ENCODE measurements at places on chromosomes 13 and 19.

DNA sequence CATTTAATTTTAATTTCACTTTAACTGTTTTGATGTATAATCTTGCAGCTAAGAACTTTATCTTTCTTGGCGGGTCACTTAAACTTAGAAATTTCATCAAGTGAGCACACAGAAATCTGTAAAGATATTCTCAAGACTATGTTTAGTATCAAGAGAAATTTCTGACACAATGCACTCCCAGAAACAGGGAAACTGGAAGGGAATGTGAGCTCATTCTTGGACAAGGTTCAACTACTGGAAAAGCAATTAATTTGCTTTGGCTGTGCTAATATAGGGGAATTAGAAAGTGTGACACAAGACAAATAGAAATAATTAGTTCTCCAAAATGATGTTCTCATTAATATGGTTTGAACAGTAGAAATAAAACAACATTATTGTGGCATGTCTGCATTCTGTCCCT lies 402.3 kb downstream of the DACH1 start:
- no peak for DNase-seq

DNA sequence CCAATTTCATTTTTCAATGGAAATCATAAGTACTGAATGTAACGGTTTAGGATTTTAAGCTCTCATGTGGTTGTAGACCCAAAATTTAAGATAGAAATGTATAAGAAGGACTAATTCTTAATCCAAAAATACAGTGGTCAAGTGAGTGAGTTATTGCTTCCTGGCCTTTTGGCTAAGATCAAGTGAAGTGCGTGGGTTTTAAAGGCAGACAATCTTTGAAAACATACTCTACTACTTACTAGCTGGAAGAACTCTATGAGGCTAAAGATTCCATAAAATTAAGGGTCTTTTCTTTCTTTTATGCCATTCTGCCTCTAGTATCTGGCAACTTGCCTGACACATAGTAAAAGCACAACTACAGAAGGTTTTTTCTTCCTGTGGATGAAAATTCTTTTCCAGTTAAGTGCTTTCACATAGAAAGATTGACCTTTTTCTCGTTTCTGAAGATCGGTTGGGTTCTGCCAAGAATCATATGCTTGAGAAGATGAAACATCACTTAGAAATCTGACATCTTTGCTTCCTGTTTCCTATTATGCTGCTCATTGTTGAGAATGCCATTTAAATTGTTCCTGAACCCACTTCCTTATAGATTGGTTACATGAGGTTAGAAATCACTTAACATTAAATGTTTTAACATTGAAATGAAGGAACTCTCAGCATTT lies 26.4 kb upstream of the SCEL start:
- DNase-seq: no peak

GRCh38 chr13:110228936-110229904 lies 77.7 kb downstream of the COL4A1 start:
- DNase-seq: no peak

DNA sequence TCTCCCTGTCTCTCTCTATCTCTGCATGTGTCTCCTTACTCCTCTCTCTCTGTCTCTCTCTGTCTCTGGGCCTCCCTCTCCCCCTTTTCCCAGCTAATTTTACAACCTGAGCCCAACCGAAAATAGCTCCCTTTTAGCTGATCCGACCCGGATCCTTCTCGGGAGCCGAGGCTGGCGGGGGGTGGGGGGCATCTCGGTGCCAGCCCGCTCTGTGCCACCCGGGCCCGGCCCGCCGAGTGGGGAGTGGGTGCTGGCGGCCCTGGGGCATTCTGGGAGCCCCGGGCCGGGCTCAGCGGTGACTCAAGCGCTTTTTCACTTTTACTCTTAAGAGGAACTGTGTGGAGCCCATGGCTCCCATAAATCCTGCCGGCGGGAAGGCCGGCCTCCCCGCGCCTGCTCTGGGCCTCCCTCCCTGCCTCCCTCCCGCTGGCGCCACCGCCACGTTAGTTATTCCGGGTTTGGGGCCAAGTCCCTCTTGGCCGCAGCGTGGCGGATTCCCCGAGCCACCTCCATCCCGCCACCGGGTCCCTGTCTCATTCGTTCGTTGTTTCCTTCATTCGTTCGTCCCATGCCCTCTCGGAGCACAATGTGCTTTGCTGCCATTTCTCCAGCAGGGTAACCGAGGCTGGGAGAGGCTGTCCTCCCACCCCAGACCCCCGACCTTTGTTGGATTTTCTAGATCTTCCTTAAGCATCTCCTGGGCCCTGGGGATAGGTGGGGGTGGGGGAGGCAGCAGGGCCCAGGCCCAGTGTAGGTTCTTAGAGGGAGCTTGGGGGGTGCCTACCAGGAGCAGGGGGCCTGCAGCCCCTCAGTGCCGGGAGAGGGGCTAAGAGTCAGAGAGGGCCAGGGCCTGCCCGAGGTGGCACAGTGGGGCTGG lies 3.2 kb downstream of the NFIC start:
- no peak for DNase-seq

- DNase-seq: no peak
These were observed 15.9 kb upstream of the NOP53 start for GRCh38 chr19:47729468-47729798.

DNA sequence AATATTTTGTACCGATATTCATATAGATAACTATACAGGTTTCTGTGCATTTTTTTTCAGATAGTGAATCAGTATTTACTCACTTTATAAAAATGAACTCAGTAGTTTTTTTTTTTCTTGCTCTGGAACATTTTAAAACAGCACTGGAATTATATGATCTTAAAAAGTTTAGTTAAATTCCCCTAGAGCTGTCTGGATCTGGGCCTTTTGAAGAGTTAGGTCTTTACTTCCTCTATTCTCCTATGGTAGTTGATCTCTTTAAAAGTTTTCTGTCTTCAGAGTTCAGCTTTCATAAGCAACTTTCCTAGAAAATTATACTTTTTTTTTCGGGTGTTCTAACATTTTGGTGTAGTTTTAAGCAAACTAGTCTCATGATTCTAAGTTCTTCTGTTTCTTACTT lies 21.8 kb upstream of the RBM26 start:
- no peak for DNase-seq

- no peak for DNase-seq
These were observed 2.2 kb downstream of the FLT1 start for GRCh38 chr13:28492569-28493367.

- DNase-seq: no peak
These were observed at the start of gene CEACAM6 for GRCh38 chr19:41755328-41755913. CEACAM6 (plus strand) TSS chr19:41755530; CDS start chr19:41755639, 109 bp downstream.

DNA sequence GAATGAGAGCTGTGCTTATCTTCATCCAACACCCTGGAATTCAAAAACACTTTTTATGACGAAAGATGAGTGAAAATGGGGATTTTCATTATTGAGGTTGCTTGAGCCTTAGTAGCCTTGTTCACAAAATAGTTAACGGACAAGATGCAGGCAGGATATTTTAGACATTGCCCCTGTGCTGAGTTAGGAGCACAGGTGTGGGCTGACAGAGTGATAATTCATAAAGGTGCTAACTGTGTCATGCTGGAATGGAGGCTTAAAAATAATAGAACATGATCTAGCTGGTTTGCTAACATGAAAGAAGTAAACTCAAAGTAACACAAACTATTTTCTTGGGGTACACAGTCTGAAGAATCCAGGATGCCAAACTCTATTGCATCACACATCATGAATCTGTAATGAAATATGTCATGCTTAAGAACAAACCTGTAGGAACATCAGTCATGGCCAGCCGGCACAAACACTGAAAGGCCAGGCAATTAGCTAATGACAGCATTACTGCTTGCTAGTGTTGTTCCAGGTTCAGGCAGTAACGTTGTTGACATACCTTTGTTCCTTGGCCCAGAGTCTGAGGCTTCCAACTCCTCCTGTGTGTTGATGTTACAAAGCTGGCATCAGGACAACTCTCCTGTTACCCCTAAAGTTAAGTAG lies 55.3 kb downstream of the FRY start:
- DNase-seq: no peak

DNA sequence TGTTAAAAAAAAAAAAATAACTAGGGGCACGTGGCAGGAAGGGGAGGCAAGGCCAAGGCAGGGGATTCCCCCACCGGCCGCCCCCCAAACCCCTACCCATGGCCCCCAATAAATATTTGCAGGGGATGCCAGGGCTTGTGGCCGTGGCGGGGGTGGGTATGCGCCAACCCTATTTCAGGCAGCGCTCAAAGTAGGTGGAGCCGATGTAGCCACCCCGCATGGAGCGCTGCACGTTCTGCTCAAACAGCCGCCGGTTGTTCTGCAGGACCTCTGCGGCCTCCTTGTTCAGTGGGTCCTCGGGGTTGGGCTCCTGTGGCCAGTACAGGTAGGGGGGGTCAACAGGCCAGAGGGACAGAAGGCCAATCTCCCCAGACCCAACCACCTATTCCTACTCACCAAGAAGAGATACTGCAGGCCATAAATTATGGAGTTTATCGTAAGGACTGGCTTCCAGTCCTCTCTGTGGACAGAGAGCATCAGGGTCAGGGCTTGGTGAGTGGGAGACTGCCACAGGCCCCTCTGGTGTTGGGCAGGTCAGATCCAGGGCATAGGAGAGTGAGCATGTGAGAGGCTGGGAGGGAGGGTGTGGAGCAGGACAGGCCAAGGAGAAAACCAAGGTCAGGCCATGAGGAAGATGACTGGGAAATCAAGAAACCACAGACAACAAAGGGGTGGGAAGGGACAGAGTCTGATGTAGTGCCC lies 1.2 kb upstream of the CHMP2A start:
- no peak for DNase-seq

DNA sequence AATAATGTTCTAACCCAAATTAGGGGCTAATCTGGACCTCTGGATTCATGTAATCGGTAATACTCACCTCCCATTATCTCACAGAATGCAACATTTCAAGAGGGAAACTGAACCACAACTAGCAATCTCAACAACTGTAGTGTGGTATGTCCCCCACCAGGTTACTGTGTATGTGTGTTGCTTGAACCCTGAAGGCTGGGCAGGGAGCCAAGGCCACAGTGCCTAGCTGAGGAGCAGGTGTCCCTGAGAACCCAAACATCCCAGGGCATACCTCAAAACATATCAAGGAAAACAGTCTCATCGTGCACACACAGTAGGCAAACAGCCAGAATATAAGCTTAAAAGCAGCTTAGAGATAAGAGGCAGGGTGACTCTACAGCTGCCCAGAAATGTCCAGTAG lies 20.5 kb upstream of the NEK3 start:
- DNase-seq: no peak

GRCh38 chr19:39428283-39429112 lies 7.3 kb downstream of the RPS16 start:
- no peak for DNase-seq

GRCh38 chr19:19911150-19911549 lies 10.4 kb downstream of the ZNF93 start:
- no peak for DNase-seq

DNA sequence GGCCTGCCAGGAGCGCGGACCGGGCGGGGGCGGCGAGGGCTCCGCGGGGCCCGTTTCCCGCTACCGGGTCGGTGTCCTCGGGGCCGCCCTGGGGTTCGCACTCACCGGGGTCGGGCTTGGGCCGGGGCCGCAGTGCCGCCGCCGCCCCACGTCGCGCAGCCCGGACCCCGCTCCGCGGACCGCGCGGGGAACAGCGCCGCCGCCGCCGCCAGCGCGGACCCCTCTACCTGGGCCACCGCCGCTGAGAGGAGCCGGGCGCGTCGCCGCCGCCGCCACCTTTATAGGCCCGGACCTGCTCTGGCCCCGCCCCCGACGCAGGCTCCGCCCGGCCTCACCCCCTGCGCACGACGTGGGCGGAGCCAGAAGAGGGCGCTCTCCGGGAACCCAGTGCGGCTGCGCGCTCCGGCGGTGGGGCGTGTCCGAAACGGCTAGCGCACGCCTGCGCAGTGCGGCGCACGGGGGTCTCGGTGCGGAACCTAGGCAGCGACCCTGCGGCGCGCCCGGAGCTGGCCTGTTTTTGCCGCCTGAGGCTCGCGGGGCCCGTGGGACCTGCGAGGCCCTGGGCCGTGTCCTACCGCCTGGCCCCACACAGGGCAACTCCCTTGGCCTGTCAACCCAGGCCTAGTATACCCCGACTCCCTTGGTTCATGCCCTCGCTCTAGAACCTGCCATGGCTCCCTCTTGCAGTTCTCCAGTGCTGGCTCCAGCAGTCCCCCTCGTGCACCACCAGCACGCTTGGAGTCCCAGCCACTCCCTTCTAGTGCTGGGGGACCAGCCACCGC lies at the start of gene MKNK2:
TSS of gene MKNK2 (minus strand) at position 254 of the 782 bp plus-strand sequence. CDS start 393 bp downstream, outside the sequence.
- peak; percentile 92 for DNase-seq

- DNase-seq: no peak
These were observed 783.4 kb upstream of the ARGLU1 start for GRCh38 chr13:107351305-107351704.

GRCh38 chr13:38135592-38135991 lies 214.1 kb upstream of the UFM1 start:
- no peak for DNase-seq

GRCh38 chr13:20360041-20360491 lies 127.9 kb upstream of the GJB6 start:
- DNase-seq: no peak

GRCh38 chr13:92745258-92745657 lies 481.3 kb upstream of the GPC6 start:
- DNase-seq: no peak

DNA sequence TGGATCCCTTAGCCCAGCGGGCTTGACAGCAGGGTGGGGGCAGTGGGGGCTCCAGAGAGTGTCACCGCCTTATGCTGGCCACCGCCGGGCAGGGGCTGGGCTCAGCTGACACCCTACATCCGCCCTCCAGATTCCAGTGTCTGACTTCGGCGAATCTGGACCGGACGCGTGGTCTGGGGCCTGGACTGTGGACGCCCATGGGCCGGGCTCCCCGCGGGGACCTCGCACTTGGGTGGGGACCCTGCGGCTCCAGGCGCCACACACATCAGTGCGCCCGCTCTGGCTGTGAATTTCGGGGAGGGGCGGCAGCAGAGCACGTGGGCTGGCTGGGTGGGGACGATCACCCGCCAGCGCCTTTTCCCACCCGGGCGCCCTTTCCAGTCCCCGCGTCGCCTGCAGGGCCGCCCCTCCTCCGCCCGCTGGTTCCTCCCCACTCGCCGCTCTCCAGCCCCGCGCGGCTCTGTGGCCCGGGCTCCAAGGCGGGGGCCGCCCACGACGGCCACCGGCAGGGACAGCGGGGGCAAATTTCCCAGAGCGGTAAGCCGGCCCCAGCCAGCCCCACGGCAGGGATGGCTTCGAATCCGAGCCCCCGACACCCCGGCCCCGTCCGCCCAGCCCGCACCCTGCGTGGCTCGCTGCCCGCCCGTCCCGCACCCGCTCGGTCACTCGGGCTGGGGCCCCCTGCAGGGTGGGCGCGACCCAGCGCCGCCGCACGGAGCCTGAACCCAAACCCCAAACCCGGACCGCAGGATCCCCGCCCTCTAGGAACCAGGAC lies 23.3 kb upstream of the ZNF99 start:
- DNase-seq: no peak

DNA sequence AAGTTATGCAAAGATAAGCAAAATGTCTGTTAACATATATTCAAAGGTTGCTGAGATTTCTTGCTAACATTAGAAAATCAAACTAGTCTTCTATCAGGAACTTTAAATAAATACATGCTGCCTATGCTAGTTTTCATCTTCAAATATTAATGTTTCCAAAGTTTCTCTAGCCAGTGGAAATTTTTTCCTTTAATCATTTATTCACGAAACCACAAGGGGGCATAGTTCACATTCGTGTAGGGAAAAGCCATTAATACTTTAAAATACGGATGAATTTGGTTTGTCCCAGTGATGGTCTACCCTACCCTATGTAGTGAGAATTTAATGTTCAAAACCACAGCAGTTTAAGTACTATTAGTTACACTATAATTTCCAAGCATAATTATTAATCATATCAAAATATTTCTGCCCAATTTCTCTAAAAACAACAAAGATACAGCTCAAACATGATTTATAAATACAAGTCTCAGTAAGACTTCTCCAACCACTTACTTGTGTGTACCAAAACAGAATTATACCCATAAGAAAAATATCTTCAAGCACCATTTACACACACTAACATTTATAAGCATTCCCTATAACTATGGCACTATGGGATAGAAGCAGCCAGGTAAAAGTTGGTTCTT lies 16.2 kb downstream of the NUFIP1 start:
- no peak for DNase-seq

GRCh38 chr19:7994928-7995809 lies 10.3 kb downstream of the ELAVL1 start:
- DNase-seq: no peak
